ENCODE measurements at places on chromosomes 7 and 10.

- no peak for DNase-seq
These were observed 373 bp downstream of the PAXIP1 start for GRCh38 chr7:155002411-155003091.

GRCh38 chr10:77580482-77580881 is 57.1 kb downstream of the KCNMA1 start:
- no peak for DNase-seq

GRCh38 chr7:149280661-149281507 is 18.9 kb downstream of the ZNF783 start:
- no peak for DNase-seq

DNA sequence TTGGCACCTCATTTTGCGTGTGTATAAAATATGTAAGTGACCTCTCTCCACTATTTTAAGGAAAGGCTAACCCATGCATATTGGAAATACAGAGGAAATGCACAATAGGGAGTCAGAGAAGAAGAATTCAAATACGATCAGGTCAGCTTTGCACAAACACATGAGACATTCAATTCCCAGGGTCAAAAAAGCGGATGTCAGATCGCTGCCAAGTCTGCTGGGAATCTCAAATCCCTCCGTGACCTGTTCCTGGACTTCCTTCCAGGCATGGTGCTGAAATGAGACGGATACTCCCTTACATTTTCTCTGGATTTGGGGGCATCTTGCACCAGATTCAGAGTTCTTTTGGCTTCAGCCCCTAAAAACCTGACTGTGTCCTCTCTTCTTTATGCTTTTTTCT is 91.9 kb upstream of the PRKCQ start:
- no peak for DNase-seq

- DNase-seq = no peak
These were observed 3.4 kb upstream of the SMARCD3 start for GRCh38 chr7:151251689-151252560.

GRCh38 chr7:23532490-23533237 is 883 bp upstream of the TRA2A start:
- DNase-seq = no peak

DNA sequence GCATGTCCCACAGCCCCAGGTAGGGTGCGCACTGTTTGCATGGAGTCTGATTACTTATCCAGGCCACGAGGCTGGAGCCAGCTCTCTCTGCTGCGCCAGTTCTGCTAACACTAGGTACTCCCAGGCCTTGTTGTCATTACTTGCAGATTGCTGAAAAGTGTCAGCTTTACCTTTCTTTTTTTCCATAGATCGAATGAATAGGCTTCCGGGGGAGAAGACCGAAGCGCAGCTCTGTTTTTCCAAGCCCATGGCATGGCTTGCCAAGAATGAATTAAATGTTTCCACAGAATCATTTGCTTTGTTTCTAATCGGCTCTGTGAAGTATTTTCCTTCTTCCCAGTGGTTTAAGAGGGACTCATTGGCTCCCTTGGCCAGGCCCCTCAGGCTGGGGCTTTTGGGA is 285.8 kb downstream of the BMPER start:
- no peak for DNase-seq

GRCh38 chr10:114012650-114013049 is 31.0 kb upstream of the ADRB1 start:
- DNase-seq = no peak

DNA sequence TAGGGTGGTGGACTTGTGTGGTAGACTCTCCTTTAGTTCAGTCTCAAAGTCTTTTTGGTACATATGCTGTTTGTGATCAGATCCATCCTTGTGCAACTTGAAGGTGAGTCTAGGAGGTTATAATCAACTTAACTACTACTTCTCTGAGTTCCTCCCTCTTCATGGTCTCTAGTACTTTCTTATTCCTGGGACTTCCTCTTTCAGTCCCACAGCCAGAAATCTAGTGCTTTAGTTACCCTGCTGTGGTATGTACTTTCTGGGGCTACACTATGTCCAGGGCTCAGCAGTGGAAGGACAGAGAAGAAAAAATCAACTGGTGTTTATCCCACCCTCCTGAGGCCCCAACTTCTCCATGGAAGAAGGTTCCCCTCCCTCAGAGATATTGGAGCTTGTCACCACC is 19.4 kb upstream of the ATAD1 start:
- DNase-seq = peak; percentile 78

- no peak for DNase-seq
These were observed 31.3 kb downstream of the GRID1 start for GRCh38 chr10:86335257-86335656.

GRCh38 chr10:98349508-98349922 is 65.5 kb downstream of the PYROXD2 start:
- peak; percentile 93 for DNase-seq

- no peak for DNase-seq
These were observed 114.1 kb downstream of the EMX2 start for GRCh38 chr10:117656385-117657367.

DNA sequence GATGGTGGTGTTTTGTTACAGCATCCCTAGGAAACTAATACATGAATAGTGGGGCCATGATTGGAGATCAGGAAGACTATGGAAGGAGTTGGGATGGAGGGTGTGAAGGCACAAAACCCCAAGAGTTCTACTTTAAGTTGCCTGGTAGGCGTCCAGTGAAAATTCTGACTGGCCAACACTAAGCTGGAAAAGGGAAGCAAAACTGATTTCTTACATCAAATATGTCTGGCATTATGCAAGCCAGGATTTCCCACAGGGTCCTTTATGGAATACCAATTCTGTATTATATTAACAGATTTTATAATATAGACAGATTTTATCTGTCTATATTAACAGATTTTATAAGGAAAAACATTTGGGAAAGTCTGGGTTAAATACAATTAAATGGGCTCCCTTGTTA is 16.2 kb downstream of the CPVL start:
- DNase-seq = peak; percentile 43

DNA sequence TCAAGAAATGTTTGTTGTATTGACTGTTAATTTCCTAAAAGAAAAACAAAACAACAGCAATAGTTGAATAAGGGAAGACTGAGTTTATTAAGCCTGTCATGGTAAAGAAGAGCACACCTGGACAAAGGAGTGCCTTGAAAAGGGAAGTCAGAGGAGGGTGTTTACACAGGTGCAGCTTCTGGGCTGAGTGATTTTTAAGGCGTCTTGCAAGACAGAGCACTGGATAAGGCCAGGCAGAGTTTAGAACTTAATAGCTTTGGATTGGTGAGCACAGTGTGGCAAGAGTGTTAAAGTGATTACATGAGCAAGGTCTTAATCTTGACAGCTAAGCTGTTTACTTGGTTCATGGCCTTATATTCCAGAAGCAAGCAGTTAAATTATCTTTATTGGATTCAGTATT is 423.2 kb downstream of the CNTNAP2 start:
- no peak for DNase-seq

DNA sequence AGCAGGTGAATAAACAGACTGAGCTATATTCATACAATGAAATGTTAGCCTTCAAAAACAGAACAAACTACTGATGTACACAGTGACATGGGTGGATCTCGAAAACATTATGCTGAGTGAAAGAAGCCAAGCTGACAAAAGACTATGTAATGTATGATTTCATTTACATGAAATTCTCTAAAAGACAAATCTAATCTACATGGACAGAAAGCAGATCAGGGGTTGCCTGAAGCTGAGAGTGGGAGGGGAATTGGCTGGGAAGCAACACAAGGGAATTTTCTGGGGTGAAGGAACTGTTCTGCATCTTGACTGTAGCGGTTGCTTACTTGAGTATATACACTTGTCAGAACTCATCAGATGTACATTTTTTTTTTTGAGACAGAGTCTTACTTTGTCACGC is 121.7 kb upstream of the SVIL start:
- DNase-seq = no peak

GRCh38 chr10:55966101-55966500 is 395.0 kb downstream of the ZWINT start:
- DNase-seq = no peak

DNA sequence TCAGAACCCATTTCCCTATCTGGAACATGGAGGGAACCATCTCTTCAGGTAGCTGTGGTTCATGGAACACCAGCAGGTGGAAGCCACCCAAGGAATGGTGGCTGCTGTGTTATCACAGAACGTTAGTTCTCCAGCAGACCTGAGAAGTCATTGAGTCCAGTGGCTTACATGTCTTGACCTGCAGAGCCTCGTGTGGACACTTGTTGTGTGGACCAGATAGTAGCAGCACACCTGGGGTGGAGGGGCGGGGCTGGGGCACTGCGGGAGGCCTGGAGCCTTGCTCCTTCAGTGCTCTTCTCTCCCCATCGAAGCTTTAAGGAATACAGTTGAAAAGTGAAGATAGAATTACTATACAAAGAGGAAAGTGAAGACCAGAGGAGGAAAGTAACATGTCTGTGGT is 42.4 kb downstream of the VWA2 start:
- DNase-seq = no peak

GRCh38 chr7:23490357-23491135 is 20.3 kb upstream of the IGF2BP3 start:
- no peak for DNase-seq

DNA sequence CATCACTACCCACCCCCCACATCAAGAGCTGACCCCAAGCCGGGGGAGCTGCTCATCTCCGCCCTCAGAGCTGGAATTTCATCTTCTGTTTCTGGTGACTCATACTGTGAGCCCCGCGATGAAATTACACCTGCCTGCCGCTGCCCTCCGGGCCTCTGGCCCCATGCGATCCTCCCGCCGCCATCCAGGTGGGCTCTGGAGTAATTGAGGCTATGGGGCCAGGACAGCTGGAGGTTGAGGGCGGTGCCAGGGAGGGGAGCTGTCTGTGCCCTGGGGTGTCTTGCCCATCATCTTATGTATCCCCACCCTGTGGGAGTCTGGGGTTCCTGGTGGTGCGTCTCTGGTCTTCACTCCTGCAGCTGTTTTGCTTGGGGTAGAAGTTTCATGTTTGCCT is 9.0 kb downstream of the GTF2IRD1 start:
- DNase-seq = no peak

GRCh38 chr7:100968031-100968430 is 1.3 kb upstream of the MUC12 start:
- DNase-seq = no peak

DNA sequence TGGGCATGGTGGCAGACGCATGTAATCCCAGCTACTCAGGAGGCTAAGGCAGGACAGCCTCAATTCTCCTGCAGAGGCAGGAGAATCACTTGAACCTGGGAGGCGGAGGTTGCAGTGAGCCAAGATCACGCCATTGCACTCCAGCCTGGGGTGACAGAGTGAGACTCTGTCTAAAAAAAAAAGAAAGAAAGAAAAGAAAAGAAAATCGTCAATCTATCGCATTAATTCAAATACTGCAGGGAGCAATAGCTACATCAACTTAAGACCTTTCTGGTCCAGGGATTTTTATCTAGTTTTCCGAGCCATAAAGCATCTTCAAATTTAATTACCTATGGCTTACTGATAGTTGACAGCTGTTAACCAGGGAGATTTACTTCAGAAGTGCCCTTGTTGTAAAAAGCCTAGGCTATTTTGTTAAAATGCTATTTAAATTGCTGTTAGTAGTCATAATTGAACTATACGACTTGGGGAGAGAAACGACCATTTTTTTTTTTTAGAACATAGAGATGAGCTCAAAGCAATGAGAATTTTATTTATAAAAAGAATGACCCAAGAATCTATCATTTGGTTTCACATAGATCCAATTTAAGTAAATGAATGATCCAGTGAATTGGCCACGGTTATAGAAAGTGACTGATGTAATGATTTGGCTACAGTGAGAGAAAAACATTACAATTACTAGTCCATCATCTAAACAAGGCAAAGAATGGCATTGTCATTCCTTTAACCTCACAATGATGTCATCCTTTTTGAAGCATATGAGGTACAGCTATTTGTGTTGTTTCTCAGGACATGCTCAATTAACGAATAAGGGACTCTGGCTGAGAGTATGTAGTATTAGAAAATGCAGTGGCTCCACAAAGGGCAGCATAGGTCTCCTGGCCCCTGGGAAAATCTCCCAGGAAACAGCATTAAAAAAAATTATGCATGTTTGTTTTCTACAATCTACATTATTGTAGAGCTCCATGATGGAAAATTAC is 85.3 kb downstream of the SEMA3C start:
- no peak for DNase-seq

GRCh38 chr10:112202561-112203241 is 19.1 kb upstream of the GPAM start:
- no peak for DNase-seq

DNA sequence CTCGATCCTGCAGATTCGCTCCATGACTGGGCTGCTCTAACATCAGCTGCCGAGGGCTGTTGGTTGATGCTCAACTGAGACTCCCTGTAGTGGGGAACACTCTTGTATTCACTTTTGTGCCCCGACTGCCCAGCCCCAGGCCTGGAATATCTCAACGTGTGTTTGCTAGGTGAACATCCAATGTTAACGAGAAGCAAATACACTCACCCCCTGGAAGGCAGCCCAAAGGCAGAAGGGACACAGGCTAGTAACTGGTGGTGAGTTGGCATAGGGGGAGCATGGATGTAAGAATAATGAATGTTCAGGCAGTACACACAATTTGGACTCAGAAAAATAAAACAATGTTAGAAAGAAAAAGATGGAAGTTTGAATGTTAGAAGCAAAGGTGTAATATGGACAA is 24.0 kb upstream of the RBM33 start:
- no peak for DNase-seq

DNA sequence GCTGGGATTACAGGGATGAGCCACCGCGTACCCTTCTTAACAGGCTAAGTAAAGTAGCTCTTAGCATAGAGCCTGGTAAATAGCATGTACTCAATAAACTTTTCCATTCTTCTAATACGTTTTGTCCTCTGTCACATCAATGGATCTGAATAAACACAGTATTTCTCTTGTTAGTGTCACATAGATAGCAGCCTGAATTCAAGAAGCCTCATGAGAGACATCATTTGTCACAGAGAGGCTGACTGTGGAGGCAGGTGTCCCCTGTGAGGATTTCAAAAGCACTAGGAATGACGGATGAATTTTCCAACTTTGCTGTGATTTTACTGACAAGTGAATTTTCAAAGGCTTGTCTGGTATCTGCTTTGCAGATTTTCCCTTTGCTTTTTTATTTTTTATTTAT is 82.6 kb upstream of the CDC14C start:
- no peak for DNase-seq

- DNase-seq = no peak
These were observed 22.4 kb downstream of the GALNTL5 start for GRCh38 chr7:151978616-151979015.

GRCh38 chr10:82813856-82814255 is 938.9 kb downstream of the NRG3 start:
- DNase-seq = peak; percentile 62

DNA sequence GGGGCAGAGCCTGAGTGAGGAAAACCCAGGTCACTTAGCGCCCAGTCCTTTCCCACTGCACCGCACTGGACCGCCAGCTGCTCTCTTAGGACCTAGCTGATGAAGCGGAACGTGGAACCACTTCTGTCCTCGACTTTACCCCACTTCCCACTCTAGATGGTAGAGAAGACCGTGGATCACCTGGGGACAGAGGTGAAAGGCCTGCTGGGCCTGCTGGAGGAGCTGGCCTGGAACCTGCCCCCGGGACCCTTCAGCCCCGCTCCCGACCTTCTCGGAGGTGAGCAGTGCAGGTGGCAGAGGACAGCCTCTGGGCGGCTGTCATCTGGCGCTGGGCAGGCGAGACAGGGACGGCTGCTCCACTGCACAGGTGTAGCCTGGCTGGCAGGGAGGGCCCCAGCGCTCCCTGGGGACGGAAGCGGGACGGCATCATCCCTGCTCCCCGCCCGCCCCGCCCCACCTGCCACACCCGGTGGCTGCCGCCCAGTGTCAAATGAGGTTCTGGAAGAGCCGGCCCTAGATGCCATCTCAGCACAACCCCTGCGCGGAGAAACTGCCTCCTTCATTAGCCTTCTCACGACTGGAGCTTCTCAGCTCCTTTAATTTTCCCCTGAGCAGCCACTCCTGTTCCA is 11.7 kb downstream of the PLAC9 start:
- no peak for DNase-seq
